ENCODE measurements at places on chromosomes 16 and 17.

DNA sequence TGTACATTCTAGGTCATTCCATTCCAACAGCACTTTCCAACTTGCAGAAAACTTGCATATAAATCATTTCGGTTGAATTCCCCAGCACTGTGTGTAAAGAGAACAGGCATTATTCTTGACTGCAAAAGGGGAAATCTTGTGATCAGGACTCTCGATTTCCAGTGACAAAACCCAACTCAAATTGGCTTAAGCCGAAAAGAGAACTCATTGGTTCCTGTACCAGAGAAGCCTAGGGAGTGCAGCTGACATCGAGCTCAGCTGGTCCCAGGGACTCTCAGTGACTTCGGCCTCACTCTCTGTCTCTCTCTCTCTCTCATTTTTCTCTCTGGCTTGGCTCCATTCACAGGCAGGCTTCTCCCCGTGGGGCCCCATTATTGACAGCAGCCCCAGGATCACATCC lies 30.7 kb downstream of the CD300LF start:
- no peak for DNase-seq

GRCh38 chr16:12545792-12546342 lies 257.8 kb downstream of the CPPED1 start:
- DNase-seq = no peak

DNA sequence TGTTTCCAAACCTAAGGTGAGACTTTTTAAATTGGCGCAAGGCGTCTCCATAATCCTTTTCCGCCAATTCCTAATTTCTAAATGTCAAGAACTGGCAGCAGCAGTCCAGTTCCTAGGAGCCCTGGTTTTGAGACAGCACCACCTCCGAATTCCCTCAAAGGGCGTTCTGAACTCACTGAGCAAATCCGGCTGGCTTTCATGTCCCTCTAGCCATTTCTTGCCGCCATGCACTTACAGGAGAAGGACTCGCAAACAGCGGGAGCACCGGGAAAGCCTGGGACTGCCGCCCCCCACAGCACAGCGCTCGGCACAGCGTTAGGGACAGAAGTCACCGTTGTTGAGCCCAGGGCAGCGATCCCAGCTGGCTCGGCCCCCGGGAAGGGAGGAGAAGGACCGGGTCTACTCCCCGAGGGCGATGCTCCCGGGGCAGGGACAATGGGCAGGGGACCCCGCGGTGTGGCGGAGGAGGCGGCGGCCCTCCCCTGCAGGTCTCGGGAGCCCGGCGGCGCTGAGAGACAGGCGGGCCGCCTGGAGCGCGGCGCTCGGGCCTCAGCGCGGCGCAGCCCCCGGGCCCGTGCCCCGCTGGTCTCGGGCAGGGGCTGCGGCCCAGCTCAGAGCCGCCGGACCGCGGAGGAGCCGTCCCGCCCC lies 545 bp downstream of the ARHGAP17 start:
- peak; percentile 44 for DNase-seq

DNA sequence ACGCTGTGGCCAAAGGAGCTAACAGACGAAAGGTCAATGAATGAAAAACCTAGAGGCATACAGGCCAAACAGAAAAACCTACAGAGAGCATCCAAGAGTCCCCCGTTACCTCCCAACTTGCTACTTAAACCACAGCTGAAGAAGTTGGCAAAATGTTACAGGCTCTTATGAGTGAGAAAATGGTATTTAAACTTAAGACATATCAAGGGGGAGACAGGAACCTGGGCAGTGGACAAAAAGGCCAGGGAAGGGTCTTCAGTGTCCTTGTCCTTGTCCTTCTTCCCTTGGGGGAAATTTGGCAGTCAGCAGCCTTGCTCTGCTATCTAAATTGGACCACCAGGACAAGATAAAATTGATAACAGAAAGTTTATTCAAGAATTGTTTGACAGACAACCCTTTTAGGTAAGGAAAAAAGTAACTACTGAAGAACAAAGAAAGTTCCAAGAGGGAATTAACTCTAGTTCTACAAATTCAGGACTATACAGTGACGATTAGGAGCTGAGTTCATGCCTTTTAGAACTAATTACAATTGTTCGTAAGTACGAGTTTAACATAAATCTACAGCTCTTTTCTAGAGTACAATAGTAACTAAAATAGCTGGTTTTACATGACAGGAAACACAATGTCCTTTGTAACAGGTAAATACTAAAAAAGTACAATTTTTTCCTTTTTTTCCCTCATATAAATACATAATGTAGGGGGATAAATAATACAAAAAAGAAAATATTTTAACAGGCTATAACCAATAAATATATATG lies 3.8 kb upstream of the HOXB2 start:
- no peak for DNase-seq

DNA sequence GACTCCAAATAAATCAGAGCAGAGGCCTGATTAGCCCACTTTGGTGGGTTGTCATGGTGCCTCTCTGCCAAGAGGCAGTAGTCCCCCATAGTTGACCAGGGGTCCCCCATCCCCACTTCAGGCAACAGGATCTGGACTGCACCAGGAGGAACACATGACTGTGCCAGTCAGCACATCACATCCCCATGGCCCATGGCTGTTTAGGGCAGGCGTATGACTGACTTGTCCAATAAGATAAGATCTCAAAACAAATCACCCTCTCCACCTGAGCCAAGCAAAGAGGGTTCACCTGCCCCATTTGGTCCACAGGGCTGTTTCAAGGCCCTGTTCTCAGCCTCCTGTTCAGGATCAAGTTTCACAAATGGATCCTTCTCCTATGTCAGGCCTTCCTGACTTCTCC lies 93.3 kb downstream of the C16orf78 start:
- DNase-seq = no peak
